SJSA1 (cell line): ENCODE measurements at places on chromosomes 4 and X. TPM values are rescaled to one million over a fixed set of nuclear protein-coding genes. Genes with fewer than 3 reads are reported as not detected.
A peak's percentile ranks its signal among the peaks of the same experiment; 100 is the strongest.

- DNase-seq = no peak
- no peak overlapping the region for H3K27ac ChIP-seq
- H3K4me3 ChIP-seq = no peak overlapping the region
- H3K4me1 ChIP-seq = no peaks in the 10 kb centered on the region
These were observed 241.9 kb upstream of the SFRP2 start for GRCh38 chr4:154030746-154031145.

DNA sequence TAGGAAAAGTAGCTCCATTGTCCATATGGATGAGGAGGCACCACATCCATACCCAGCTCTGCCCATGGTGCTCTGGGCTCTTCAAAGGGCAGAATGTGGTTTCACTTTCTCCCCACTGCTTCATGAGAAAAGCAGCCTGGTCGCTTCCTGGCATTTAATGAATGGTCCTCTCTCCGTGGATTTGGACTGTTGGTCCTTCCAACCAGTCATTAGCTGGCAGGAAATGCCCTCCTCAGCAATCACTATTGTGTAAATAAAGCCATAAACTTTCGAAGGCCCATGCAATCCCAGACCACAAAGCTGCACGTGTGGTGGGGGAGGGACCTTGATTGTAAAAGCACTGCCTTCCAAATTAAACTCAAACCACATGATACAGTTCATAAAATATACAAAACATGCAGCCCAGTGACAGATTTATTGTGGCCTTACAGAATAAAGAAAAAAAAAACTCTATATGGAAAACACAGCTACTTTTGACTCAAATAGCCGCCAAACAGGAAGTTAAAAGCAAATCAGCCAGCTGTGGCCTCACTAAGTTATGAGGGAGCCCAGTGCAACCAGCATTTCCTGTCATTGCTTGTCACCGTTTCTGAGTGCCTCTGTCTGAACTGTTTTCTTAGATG lies 8.1 kb downstream of the MBNL3 start:
- DNase-seq = no peak
- H3K4me3 ChIP-seq = no peak overlapping the region
- no peaks in the 10 kb centered on the region for H3K36me3 ChIP-seq

DNA sequence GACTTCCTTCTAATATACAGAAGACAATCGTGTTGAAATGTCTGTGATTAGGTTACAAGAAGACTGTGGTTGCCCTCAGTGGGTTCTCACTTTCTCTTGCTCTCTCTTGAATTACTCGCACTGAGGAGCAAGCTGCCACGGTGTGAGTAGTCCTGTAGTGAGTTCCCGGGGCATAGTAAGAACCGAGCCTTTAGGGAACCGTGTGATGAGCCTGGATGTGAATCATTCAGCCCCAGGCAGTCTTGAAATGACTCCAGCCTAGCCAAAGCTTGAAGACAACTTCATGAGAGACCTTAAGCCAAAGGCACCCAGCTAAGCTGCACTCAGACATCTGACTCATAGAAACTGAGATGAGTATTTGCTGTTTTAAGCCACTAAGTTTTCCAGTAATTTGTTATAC lies 292.7 kb downstream of the SPOCK3 start:
- no peak overlapping the region for H3K27ac ChIP-seq
- no peaks in the 10 kb centered on the region for H3K27me3 ChIP-seq
- H3K4me3 ChIP-seq = no peak overlapping the region
- DNase-seq = no peak
- H3K4me1 ChIP-seq = no peaks in the 10 kb centered on the region

DNA sequence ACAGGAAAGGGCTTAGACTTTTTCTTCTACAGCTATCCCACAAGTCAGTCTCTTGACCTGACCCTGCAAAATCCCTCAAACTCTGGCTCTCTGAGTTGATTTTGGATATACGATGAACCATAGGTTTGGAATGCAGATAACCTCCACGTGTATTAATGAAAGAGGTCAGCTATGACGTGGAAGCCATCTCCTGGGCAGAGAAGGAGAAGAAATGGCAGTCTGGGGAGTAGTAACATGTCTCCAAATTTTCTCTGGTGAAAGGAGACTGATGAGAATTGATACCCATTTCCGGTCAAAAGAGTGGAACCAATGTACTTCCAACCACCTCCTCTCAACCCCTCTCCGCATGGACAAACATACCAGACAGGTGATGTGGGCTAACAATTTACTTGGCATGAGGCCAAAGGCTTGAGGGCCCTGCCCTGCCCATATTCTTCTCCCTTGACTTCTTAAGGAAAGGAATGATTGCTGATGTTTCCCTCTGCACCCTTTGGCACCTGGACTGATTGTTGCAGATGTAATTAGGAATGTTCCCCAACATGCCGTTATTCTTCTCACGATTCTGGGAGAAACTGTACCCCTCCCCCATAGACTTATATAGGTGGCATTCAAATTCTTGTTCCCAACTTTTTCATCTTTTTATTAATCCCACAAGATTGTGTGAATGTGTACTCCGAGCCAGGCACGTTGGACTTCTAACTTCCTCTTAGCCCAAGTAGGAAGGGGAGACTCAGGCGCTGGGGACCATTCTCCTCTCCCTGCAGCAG lies 580 bp upstream of the PLS3 start:
- H3K4me3 ChIP-seq = peak overlapping the region; percentile 67
- peaks cover 3% of the 10 kb centered on the region; the same call in 1 of the 2 replicates for H3K36me3 ChIP-seq

DNA sequence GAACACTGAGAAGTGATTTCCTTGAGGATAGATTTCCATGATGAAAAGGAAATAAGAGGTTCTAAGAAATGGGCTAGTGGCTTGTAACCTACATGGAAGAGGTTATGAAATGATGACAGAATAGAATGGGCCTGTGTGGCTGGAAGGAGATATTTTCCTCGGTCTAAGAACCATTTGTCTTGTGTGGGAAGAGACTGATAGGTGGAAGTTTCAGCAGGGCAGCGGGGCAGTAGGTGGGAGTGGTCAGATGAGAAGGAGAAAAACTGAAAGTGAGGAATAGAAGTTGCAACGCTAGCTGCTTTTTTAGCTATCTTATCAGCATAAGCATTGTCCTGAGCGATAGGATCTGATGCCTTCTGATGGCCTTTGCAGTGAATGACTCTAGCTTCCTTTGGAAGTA lies 211.4 kb upstream of the GALNT7 start:
- no peaks in the 10 kb centered on the region for H3K4me1 ChIP-seq
- peaks cover 3% of the 10 kb centered on the region; the same call in 1 of the 2 replicates for H3K27me3 ChIP-seq
- H3K27ac ChIP-seq = no peak overlapping the region
- H3K4me3 ChIP-seq = no peak overlapping the region
- H3K36me3 ChIP-seq = no peaks in the 10 kb centered on the region

- H3K4me1 ChIP-seq = no peaks in the 10 kb centered on the region
- no peak overlapping the region for H3K27ac ChIP-seq
- H3K36me3 ChIP-seq = no peaks in the 10 kb centered on the region
- no peaks in the 10 kb centered on the region for H3K27me3 ChIP-seq
- no peak overlapping the region for H3K4me3 ChIP-seq
These were observed 29.9 kb upstream of the TEC start for GRCh38 chr4:48299560-48299959.

The SULT1E1 gene
- not detected in 2 replicates for total RNA-seq

The TSPAN6 gene
- total RNA-seq = 26.9 and 31.3 TPM in 2 replicates

The RGN gene
- total RNA-seq = not detected in 2 replicates

The EREG gene
- total RNA-seq = not detected in 2 replicates

The LRCH2 gene
- 0.03 and 0.89 TPM in 2 replicates for total RNA-seq
